Midbrain (tissue), 1 donor: ENCODE measurements at places on chromosomes 7 and 10.

- no peak for DNase-seq
Measured at GRCh38 chr7:128431754-128432153, 22.0 kb upstream of the IMPDH1 start.

GRCh38 chr7:132828502-132828901 lies 252.2 kb upstream of the PLXNA4 start:
- no peak for DNase-seq

- peak; percentile 38 for DNase-seq
Measured at GRCh38 chr7:122219253-122219865, 75.3 kb upstream of the AASS start.

GRCh38 chr7:87316846-87317552 lies 28.5 kb upstream of the CROT start:
- DNase-seq, result peak; percentile 2

DNA sequence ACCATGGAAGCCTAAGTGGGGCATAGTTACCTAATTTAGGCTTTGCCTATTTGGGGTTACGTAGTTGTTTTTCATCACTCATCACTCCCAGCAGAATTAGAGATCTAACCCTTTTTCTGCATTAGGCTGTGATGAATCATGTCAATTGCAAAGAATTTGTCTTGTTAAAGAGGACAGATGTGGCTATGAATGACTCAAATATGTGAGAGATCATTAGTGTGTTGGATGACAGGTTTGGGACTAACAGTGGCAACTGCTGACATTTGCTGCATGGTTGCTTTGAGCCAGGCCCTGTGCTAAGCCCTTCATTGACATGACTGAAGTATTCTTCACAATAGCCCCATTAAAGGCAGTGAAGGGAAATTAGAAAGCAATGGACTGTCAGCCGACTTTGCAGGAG lies 83.4 kb upstream of the BMPER start:
- DNase-seq, result no peak

GRCh38 chr7:125032943-125033342 lies 103.3 kb upstream of the POT1 start:
- DNase-seq, result no peak

- DNase-seq, result no peak
Measured at GRCh38 chr7:152924826-152925411, 165.4 kb downstream of the ACTR3B start.

GRCh38 chr7:80014511-80014910 lies 120.1 kb upstream of the GNAI1 start:
- DNase-seq, result no peak

DNA sequence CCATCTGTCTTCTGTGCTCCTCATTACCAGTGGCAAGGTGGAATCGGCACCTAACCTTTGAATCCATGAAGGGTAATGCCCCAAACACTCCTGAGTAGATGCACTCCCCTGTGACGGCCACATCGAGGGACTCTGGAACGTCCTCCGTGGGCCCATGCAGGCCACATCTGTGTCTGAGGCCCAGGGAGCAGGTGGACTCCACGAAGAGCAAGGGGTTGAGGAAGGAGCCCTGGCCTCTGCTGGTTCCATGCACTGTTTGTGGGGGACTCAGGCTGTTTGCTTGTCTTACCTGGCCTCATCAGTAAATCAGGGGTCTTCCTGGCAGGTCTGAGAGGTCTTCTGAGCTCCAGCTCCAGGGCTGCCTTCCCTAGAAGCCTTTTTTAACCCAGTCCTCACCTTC lies 62.6 kb upstream of the HMX3 start:
- no peak for DNase-seq

DNA sequence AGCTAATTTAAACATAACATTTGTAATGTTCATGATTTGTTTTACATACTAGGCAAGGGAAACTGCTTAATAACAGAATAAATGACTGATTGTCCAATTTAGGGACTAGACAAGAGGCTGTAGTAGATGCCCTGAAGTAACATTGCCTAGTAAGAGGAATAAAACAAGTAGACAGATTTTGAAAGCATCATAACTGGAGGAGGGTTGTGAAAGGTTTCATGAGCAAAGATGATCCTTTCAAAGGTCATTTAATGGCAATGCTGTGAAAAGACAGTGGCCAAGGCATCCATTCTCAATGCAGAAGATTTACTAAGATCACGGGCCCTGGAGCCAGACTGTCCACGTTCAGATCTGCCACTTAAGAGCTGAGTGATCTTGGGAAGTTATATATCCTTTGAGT lies 44.8 kb upstream of the HHEX start:
- no peak for DNase-seq

DNA sequence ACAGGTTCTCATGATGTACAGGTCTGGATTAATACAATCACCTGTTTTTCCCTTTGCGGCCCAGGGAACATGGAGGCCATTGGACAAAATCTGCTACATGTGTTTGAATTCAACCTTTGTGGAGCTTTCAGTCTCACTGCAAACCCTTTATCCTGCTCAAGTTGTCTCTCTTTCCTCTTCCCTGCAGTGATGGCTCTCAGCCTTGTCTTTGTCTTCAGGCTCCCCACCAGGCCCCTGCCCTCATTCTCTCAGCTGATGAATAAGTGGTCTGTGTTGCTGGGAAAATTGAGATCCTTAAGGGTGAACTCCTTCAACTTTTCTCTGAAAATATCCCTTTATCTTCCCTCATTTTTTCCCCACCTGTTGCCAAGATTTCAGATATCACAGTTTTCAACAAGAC lies 791.2 kb downstream of the GRID1 start:
- no peak for DNase-seq

GRCh38 chr7:129553899-129554461 lies 51.6 kb downstream of the SMKR1 start:
- DNase-seq, result no peak

GRCh38 chr10:14742815-14743214 lies 31.9 kb downstream of the FAM107B start:
- DNase-seq, result no peak

- peak; percentile 74 for DNase-seq
Measured at GRCh38 chr7:152025077-152025936, at the start of gene GALNT11. Gene GALNT11 (plus strand): TSS chr7:152025674. CDS start chr7:152094228, 68,554 bp downstream.

DNA sequence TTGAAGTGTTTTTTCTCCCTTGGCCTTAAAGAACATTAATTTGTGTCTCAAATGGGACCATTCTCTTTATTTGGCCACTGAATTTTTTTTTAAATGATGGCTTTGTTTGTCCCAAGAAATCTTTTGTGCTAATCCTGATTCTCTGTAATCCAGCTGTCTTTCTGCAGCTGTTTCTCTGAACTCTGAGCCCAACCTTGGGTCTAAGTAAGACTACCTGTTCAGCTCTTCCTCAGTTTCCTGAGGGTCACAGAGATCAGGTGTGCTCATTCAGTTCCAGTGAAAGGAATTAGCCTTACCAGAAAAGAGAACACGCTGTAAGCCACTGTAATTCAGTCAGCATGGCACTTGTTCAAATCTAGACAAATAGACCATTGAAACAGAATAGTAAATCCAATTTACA lies 94.2 kb downstream of the ANKIB1 start:
- DNase-seq, result peak; percentile 12

GRCh38 chr7:88101769-88102168 lies 118.1 kb downstream of the SRI start:
- DNase-seq, result no peak

- no peak for DNase-seq
Measured at GRCh38 chr7:107661081-107661864, 645 bp downstream of the SLC26A4 start.

DNA sequence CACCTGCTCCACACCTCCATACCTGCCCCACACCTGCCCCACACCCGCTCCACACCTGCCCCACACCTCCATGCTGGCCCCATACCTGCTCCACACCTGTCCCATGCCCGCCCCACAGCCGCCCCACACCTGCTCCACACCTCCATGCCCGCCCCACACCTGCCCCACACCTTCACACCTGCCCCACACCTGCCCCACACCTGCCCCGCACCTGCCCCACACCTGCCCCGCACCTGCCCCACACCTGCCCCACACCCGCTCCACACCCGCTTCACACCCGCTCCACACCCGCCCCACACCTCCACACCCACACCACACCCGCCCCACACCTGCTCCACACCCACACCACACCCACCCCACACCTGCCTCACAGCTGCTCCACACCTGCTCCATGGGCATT lies 53.0 kb downstream of the PARP12 start:
- no peak for DNase-seq

GRCh38 chr7:139855498-139856270 lies 26.6 kb downstream of the TBXAS1 start:
- peak; percentile 30 for DNase-seq

DNA sequence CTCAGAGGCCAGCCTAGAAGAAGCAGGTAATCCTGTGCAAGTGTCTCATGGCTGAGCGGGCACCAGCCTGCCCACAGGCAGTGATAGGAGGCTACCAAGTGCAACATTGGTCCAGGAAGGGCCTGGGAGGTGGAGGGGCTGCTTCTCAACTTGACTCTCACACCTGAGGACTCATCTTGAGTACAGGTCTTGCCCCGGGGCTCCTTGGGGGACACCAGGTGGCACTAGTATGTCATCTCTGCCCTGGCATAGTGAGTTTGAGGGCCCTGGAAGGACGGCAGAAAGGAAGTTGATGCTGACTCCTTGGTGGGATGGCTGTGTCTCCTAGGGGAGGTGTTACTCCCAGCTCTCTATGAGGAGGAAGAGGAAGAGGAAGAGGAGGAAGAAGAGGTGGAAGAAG lies 2.3 kb downstream of the CCDC136 start:
- DNase-seq, result no peak

DNA sequence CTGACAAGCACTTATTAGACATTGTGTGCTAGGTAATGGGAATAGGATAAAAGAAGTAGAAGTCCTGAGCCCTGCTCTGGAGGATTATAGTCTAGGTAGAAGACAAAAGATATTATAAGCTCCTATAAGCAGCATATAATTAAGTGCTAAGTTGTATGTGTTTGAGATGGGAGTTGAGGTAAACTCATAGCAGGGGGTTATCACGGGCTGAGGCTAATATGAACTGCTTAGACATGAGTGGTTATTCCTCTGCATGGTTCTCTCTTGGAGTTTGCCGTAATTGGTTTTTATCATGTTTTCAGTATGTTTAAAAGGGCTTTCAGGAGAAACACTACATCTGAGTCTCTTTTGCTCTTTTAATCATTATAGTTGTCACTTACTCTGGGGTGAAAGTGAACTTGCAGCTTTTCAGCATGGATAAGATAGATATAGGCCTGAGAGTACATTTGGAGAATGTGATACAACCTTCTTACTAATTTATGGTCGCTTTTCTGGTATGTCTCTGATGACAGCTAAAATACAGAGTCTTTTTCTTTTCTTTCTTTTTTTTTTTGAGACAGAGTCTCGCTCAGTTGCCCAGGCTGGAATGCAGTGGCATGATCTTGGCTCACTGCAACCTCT lies 39.0 kb downstream of the SMNDC1 start:
- DNase-seq, result no peak

DNA sequence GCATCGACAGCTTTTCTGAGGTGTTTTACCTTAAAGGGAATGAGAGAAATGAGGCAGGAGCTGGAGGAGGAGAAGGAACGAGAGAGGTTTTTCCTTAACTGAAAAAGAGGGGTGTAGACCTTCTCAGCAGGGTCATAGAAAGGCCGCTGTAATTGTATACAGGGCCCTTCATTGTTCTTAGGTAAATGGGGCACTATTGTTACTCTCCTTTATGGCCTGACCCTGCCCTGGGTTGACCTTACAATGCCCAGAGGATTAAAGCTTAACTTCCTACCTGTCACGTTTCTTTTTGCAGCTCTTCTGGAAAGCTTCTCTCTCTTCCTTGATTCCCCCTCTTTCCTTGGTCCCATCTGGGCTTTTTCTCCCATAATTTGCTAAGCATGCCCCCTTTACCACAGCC lies 13.7 kb upstream of the PDLIM1 start:
- no peak for DNase-seq

DNA sequence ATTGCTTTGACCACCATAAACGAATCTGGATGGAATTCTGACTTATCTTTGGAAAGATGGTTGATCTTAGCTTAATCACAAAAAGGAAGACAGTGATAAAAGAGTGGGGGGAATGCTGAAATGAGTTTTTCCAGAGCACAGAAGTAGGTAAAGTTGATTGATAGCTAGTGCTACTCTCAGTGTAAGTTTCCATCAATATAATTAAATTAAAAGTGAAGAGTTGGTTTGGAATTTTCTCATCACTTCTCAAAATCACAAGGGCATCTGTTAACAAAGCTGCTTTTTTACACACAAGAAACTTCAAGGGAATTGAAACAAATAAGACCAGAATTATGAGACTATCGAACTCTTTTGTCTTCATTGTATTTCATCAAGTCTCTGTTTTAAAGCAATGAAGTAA lies 1217.3 kb downstream of the REEP3 start:
- no peak for DNase-seq

- DNase-seq, result peak; percentile 72
Measured at GRCh38 chr7:65307651-65308299, 65.9 kb upstream of the ZNF92 start.

- peak; percentile 26 for DNase-seq
Measured at GRCh38 chr7:1052031-1052818, 7.9 kb downstream of the GPR146 start.

DNA sequence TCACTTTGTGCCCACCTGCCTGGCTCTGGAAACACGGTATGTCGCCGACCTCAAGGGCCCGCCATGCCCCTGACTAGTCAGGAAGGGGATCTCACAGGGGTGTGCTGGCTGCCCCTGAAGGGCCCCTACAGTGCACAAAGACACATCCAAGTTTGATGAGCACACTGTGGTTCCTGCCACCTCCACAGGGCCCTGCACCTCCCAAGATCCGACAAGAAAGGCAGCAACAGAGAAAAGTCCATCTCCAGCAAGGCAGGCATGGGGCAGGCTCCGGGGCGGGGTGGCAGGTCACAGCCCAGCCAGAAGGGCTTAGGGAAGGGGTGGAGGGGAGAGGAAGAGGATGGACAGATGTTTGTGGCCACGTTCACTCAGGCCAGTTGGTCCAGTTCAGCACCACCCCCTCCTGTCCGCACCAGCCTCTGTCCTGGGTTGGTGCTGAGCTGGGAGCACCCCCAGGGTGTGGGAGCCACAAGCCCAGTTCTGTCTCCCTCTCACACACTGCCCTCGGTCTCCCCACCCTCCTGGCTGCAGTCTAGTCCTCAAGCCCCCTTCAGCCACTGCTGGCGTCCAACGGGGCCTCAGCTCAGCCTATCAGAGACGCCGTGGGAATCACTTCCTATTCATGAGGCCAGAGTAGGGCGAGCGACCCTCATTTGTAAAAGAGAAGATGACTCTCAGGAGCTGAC lies 11.5 kb downstream of the DRGX start:
- no peak for DNase-seq

DNA sequence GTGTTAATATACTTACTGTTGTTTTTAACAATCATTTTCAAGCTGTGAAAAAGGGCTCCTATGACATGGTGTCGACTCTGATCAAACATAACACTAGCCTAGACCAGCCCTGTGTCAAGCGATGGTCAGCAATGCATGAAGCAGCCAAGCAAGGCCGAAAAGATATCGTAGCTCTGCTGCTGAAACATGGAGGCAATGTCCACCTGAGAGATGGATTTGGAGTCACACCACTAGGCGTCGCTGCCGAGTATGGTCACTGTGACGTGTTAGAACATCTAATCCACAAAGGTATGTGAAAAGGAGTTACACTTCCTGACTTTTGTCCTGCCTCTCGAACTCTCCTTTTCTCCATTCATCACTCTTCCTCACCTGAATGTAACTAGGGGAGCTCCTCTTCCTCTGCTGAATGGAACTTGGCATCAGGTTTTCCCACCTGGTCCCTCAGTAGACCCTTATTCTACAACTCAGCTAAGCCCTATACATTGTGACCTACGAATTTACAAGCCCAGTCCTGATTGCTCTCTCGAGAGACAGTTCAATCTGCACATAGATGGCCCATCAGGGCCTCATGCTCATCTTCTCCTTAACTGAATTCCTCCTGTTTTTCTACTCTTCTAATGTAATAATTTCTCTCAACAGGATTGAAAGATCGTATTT lies 23.0 kb downstream of the ASB15 start:
- DNase-seq, result no peak

GRCh38 chr10:35561715-35562114 lies 43.4 kb upstream of the GJD4 start:
- DNase-seq, result peak; percentile 48

GRCh38 chr10:30313579-30314350 lies 35.3 kb downstream of the MTPAP start:
- no peak for DNase-seq
